ENCODE measurements at places on chromosomes 4 and X. TPM values are rescaled to one million over a fixed set of nuclear protein-coding genes. Genes with fewer than 3 reads are reported as not detected.

DNA sequence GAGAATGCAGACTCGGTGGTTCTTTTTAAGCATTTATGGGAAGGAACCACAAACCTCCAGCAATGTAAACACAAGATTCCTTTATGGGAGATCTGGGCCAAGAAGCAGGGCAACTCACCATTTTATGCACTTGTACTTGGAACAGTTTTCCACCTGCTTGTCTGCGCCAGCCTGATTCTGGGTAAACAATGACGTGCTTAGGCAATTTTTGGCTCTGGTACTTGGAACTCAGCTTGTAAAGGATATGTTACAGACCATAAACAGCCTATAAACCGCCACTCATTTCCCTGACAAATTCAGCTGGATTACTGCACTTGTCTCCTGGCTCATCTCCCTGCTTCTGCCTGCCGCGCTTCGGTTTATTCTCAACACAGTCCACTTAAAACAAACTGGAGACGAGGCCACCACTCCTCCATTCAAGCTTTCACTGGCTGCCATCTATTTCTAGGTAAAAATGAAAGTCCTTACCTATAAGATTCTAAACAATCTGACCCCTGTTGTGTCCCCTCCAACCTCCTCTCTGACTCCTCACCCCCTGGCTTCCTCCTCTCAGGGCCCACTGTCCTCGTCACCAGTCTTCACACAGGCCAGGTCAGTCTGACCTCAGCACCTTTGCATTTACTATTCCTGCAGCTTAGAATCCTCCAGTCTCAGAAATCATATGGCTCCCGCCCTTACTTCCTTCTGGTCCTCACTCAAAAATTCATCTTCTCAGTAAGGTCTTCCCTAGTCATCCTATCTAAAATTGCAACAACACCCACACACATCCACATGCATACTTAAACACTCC lies 205.9 kb upstream of the GALNT7 start:
- no peak overlapping the region for H3K27ac ChIP-seq
- no peaks in the 10 kb centered on the region for H3K4me1 ChIP-seq
- H3K36me3 ChIP-seq, result no peaks in the 10 kb centered on the region
- H3K4me3 ChIP-seq, result no peak overlapping the region

Gene RS1
- not detected for polyA plus RNA-seq

DNA sequence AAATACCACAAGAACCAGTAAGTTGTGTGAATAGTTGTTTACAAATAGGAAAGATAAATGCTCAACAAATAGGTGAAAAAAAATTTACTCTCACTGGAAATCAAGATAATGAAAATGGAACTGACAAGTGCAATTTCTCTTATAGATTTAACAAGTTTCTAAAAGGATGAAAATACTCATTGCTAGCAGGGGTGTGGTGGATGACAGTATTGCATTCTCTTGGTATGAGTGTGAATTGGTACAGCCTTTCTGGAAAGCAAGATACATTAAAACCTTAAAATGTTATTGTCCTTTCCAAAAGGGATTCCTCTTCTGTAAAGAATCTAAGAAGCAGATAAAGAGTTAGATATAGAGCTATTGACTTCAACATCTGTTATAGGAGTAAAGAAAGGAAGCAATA lies 240.0 kb upstream of the RPS6KA3 start:
- H3K36me3 ChIP-seq, result no peaks in the 10 kb centered on the region
- H3K27me3 ChIP-seq, result peaks cover 3% of the 10 kb centered on the region
- no peaks in the 10 kb centered on the region for H3K4me1 ChIP-seq
- H3K27ac ChIP-seq, result no peak overlapping the region
- H3K4me3 ChIP-seq, result no peak overlapping the region

- no peak for DNase-seq
- no peak overlapping the region for H3K4me3 ChIP-seq
- no peaks in the 10 kb centered on the region for H3K4me1 ChIP-seq
- no peaks in the 10 kb centered on the region for H3K36me3 ChIP-seq
- no peak overlapping the region for H3K27ac ChIP-seq
- H3K27me3 ChIP-seq, result peaks cover 3% of the 10 kb centered on the region
Measured at GRCh38 chrX:8987672-8988250, 46.2 kb downstream of the FAM9B start.

Measured in immature natural killer cell (primary cell).